Esophagus squamous epithelium (tissue), 5 donors: ENCODE measurements at places on chromosomes 1 and 21.

DNA sequence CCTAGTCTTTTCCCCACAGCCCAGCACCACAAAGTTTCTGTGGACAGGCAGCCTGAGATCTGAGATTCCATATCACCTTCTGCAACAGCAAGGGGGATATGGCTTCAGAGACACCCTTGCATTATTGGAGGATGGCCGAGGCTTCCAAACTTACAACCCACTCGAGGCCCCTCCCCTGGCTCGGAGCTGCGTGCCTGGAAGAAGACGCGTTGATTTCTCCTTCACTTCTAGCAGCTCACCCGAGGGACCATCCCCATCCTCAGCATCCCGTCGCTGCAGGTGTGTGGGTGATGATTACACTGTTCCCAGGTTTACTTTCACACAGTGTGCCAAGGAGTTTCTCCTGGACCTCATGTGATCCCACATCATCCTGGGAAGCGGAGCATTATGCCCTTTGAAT, 277.9 kb downstream of the MATN1 start:
- DNase-seq = no peak

DNA sequence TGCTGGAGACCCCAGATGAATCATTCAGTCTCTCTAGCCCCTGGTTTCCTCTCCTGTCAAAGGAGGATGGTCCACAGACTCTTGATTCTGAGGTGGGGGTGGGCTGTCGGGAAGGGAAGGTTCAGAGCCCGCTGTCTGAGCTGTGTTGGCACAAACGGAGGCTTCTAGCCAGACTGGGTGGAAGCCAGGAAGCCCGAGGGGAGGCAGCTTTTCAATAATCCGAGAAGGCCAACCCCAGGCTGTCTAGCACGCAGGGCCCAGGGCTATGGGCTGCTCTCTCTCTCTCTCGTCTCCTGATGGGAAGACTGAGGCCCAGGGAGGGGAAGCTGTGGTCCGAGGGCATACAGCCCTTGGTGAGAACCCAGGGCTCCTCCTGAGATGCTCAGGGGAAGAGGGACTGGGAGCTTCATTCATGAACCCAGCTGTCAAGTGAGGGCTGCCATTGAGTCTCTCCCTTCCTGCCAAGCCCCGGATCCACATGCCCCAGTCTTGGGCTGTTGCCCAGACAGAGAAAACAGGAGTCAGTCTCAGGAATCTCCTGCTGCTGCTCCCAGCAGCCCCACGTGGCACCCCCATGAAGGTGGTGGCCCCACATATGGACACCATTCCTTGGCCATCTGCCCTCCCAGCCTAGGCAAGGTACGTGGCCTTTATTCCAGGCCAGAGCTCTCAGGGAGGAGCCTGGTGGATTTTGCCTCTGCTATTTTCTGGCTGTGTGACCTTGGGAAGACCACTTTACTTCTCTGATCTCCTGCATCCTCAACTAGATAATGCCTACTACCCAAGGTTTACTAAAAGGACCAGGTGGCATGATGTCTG, 44.4 kb downstream of the RAP1GAP start:
- no peak for DNase-seq

GRCh38 chr1:87715052-87715451, 386.4 kb downstream of the LMO4 start:
- DNase-seq = no peak

DNA sequence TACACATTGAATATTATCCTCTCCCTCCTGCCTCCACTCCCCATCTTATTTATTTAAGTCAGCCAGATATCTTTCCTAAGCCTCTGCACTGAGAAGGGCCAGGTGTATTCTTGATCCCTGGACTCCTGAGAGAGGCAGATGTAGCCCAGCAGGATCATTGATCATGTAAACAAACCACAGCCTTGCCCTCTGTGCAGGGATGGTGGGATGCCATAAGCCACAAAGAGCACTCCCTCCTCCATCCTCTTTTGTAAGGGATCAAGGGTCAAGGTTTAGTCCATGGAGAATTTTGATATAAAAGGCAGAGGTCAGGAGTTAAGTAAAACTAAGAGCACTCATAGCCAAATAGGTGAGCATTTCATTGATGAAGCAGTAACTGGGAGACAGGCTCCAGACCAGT, 17.3 kb downstream of the PHGDH start:
- DNase-seq = no peak

DNA sequence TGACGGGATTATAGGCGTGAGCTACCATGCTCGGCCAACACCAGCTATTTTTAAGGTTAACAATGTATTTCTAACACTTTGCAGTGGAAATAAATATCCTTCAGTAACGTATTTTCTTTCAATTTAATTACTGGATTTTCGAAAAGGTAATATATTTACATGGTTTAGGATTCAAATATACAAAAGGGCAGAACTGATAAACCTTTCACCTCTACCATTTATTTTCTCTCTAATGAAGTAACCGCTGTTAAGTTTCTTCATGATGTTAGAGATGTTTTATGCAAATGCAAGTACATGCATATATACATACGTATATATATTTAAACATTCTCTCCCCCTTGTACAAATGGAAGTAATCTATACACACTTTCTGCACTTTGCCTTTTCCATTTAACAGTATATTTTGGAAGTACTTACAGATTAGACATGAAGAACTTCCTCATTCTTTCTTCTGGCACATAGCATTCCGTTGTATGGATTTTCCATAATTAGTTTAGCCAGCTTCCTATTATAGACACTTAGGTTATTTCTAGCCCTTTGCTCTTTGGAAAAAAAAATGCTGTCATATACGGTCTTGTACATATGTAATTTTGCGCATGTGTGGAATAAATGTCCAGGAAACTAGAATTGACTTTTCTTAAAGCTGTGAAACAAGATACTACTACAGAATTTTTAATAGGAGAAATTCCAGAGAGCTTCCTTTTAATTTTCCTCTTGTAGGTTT, 14.9 kb upstream of the HJV start:
- no peak for DNase-seq

DNA sequence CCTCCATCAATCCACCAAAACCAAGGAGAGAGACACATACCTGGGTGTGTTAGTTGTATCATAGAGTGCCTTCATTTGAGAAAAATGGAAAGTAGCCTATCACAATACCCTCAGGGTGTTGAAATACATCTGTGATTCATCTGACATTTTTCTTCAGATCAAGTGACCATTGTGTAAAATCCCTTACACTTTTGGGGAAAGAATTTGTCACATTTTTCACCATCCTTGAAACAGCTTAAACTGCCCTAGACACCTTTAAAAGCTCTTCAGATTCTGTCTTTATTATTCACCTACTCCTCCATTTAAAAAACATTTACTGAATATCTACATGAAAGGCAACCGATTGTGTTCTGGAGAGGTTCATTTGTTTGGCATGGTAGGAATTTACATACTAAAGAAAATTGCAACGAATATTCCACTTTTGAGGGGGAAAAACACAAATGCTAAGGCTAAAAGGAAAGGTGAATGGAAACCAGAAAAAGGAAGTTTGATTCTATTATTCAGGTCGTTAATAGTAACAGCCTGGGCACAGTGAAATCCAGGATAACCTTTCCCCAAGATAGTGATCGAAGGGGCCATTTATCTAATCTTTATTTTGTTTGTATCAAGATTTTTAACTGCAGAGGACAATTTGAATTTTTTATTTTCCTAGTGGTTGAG, 70.4 kb upstream of the SAMSN1 start:
- no peak for DNase-seq

- no peak for DNase-seq
Measured at GRCh38 chr1:164836614-164837018, 277.6 kb downstream of the PBX1 start.

DNA sequence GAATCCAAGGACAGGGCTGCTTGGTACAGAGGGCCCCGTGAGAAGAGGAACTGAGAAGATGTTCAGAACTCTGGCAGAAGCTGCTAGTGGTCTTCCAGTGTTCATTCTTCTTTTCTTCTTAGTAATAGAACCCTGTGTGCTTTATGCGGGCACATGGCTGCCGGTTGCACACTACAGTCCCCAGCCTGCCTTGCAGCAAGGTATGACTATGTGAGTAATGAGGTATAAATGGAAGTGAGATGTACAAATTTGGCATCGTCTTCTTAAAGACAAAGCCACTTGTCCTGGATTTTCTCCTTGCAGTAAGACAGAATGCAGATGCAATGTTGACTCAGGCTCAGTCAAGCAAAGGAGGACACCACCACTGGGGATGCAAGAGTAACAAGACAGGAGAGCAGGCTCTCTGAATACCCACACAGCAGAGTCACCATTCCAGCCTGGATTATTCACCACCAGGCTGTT, 15.0 kb upstream of the ATP1B1 start:
- no peak for DNase-seq

DNA sequence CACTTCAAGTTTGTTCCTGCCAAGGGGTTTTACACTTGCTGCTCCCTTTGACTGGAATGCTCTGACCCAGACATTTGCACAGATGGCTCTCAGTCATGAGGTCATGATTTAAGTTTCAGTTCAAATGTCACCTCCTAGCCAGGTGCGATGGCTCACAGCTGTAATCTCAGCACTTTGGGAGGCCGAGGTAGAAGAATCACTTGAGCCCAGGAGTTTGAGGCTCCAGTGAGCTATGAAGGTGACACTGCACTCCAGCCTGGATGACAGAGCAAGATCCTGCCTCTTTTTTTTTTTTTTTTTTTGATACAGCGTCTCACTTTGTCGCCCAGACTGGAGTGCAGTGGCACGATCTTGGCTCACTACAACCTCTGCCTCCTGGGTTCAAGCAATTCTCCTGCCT, 4.5 kb upstream of the ZMYM4 start:
- DNase-seq = no peak
